ENCODE measurements at places on chromosomes 7 and 10.

GRCh38 chr7:7292608-7293007 is 110.3 kb downstream of the C1GALT1 start:
- DNase-seq, result no peak

DNA sequence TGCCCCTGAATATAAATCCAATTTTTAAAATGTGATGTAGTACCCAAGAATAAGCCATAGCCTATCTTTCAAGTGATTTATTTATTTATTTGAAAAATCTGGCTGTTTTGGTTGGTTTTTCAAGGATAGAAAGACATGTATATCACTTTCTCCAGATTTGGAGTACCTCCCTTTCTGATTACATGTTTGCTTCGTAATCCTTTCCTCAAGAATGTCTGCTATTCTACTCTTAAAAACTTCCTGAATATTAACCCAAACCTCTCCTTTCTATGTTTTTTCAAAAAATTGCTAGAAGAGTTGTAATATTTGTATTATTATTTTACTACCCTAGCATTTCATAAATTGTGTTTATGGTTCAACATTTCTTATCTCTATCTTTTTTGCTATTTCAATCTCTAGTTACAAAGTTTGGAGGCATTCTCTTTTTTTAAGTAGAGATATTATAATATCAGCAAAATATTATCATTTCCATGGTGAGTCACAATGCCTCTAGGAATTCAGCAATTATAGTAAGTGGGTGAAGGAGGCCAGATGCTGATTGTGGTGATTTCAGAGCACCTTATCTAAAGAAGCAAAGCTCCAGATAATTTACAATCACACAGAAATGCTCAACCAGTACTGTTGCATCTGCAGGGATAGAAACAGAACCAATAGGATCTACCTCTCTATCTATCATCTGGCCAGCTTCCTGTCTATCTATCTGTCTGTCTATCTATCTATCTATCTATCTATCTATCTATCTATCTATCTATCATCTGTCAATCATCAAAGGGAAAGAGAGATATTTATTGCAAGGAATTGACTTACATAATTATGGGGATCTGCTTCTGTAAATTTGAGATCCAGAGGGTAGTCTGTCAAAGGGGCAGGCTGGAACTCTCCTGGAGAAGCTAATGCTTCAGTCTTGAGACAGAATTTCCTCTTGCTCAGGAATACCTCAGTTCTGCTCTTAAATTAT is 412.5 kb upstream of the SEMA3C start:
- no peak for DNase-seq

GRCh38 chr7:115533785-115534184 is 496.8 kb downstream of the TFEC start:
- DNase-seq, result no peak

DNA sequence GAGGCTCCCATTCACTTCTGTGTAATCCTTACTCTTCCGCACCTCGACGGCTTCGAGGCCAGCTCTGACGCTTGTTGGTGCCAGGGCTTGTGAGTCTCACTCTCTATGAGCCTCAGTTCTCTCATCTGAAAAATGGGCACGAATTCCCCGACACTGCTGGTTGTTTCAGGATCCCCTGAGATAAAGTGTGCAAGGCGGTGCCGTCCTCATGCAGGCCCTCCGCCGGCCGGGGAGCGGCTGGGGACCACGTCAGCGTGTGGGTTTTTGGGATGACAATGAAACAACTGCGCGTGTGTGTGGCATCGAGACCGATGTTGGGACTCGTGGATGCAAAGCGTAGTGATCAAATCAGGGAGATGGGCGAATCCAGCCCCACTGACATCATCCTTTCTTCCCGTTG is 75.6 kb downstream of the FOXL3 start:
- no peak for DNase-seq

Measured in stimulated activated CD8-positive, alpha-beta memory T cell treated with anti-CD3 and anti-CD28 coated beads, Interleukin-2, amount 100 ng/mL, for 48 hours (primary cell).